ENCODE measurements at places on chromosomes 6 and 20.

- no peak for DNase-seq
Measured at GRCh38 chr6:158068893-158069799, 87.5 kb downstream of the SYNJ2 start.

DNA sequence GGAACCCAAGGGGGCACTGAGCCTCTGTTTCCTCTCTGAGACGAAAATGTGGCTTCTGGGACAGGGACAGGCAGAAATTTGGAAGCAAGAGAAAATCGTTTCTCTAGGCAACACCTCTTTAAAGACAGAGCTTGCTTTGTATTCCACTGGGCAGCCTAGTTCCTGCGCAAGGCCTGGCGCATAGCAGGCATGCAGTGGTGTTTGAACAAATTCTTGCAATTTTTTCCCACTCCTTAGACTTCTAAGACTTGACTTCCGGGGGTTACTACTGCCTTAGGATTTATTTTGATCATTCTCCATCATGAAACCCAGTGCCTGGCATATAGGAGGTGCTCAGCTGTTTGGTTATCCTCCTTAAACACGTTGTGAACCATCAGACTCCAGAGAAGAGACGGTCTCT is 249.0 kb upstream of the KCNG1 start:
- no peak for DNase-seq

DNA sequence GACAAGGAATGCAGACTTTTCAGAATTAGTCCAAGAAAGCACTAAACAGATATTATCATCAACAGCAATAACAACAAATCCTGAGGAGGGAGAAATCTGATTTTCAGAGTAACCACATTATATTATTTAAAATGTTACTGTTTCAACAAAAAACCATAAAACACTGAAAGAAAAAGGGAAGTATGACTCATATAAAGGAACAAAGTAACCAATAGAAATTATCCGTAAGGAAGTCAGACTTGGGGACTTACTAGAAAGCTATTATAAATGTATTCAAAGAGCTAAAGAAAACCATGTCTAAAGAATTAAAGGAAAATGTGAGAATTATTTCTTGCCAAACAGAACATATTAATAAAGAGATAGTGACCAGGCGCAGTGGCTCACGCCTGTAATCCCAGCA is 98.1 kb downstream of the MYLK4 start:
- DNase-seq, result peak; percentile 6

GRCh38 chr6:158644231-158645063 is at the start of gene DYNLT1:
Gene DYNLT1, minus strand, starts transcription at chr6:158644743. Its CDS starts 35 bp downstream, at chr6:158644708.
- DNase-seq, result peak; percentile 66

GRCh38 chr6:107125771-107126170 is 10.5 kb upstream of the BEND3 start:
- DNase-seq, result no peak

DNA sequence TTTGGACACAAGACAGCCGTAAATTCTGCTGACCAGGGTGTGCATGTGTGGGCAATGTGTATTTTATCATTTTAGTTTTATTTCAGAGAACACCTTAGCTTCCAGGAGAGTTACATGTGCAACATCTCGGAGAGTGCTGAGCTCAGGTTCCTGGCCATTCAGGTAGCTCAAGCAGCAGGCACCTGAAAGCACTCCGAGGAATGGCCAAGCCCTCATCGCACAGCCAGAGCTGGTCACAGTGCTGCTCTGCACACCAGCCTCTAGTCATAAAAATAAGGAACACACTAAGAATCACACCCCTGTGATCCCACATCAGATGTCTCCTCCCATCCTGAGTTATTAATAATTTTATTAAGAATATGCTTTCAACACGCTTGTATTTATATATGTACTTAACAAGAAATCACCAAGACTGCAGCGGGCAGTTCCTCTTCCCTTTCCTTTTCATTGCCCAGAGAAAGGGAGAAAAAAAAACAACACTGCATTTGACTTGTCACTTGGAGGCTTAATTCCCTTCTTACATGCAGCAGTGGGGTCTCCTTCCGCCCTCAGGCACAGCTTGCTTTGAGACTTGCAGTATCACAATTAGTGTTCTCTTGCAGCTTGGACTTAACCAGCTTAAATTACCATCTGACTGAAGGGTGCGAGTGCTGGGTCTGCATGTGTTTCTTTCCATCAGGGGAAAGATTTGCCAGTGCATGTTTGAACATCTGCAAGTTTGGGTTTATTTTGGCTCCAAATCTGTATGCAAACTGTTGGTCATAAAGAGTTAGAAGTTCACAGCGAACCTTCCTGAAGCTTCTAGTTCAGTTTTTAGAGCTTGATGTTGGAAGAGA is 36.0 kb upstream of the IRF4 start:
- no peak for DNase-seq

GRCh38 chr20:61531553-61532345 is 279.7 kb downstream of the CDH4 start:
- DNase-seq, result no peak

- DNase-seq, result no peak
Measured at GRCh38 chr20:62984666-62985443, 21.9 kb downstream of the BHLHE23 start.

- no peak for DNase-seq
Measured at GRCh38 chr6:64782877-64783276, 924.1 kb downstream of the EYS start.

DNA sequence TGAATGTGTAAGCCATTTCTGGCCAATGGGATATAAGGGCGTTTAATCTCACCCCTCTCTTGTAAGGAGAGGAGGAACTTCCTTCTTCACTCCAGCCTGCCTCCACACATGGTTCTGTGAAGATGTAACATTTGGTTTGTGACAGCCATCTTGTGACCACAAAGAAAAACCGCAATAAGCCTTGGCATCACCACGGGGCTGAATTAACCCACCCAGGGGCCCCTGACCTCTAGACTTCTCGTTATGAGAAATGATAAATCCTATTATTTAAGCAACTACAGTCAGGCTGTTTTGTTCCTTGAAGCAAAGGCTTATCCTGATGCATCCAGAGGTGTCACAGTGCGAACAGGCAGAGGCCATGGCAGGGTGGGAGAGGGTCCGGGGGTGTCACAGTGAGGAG is 139.7 kb downstream of the CDC5L start:
- DNase-seq, result peak; percentile 63

GRCh38 chr6:140001005-140001404 is 626.6 kb upstream of the CITED2 start:
- no peak for DNase-seq

GRCh38 chr6:95572098-95572497 is 5.2 kb upstream of the MANEA start:
- DNase-seq, result peak; percentile 81

DNA sequence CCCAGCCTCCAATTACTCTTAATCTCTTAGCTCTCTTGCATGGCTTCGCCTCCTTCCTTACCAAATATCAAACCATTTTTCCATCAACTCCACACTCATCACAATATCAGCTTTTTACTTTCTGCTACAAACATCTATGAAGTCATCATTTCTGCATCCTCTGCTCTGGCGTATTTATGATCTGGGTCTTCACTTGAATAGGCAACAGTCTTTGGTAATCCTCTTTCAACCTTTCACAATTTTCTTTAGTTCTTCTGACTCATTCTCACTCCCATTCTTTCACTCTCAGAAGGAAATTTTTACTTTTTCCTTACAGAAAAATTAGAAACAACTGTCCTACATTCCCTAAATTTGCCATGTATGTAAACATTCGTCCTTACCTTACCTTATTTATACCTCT is 522.4 kb downstream of the HDGFL1 start:
- no peak for DNase-seq

- no peak for DNase-seq
Measured at GRCh38 chr6:109580519-109580918, 97.5 kb upstream of the ZBTB24 start.

DNA sequence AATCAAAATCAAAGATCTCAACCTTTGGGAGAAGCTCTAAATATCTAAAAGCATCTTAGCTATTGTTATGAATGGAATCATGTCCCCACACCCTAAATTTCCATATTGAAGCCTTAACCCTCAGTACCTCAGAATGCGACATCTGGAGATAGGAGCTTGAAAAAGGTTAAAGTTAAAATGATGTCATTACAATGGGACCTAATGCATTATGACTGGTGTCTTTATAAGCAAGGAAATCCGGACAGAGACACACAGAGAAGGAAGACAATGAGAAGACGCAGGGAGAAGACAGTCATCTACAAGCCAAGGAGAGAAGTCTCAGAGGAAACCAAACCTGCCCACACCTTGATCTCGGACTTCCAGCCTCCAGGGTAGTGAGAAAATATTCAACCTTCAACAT is 46.1 kb downstream of the KIF13A start:
- DNase-seq, result no peak

DNA sequence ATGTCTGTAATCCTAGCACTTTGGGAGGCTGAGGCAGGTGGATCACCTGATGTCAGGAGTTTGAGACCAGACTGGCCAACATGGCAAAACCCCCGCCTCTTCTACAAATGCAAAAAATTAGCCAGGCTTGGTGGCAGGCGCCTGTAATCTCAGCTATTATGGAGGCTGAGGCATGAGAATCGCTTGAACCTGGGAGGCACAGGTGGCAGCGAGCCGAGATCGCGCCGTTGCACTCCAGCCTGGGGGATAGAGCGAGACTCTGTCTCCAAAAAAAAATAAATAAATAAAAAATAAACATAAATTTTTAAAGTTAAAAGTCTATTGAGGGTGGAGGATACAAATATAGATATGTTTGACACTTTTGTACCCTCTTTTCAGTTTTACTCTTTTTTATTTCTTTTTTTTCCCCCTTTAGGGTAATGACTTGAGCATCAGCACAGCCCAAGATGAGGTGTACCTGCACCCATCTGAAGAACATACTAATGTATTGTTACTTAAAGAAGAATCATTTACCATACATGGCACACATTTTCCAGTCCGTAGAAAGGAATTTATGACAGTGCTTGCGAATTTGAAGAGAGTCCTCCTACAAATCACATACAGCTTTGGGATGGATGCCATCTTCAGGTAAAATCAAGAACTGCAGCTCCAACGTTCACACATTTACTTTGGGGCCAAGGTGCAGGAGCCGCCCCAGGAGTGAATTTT is 368.9 kb downstream of the LAMA2 start:
- peak; percentile 64 for DNase-seq

DNA sequence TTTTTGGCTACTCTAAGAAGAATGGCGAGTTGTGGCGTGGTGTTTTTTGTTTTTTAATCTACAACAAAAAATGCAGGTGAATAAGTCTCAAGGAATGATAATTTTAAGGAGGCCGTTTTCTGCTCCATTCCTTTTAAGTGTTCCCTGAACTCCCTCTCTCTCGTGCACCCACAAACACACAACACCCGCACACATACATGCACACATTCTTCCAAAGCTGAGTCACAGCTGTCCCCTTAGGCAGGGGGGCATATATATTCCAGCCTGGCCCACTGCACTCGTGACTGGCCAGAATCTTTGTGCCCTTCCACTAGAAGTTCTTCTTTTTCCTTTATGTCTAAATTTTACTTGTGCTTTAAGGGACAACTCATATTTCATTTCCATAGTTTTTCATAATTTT is 405.7 kb downstream of the LMBRD1 start:
- DNase-seq, result no peak

- DNase-seq, result no peak
Measured at GRCh38 chr6:15150207-15150606, 95.7 kb upstream of the JARID2 start.

DNA sequence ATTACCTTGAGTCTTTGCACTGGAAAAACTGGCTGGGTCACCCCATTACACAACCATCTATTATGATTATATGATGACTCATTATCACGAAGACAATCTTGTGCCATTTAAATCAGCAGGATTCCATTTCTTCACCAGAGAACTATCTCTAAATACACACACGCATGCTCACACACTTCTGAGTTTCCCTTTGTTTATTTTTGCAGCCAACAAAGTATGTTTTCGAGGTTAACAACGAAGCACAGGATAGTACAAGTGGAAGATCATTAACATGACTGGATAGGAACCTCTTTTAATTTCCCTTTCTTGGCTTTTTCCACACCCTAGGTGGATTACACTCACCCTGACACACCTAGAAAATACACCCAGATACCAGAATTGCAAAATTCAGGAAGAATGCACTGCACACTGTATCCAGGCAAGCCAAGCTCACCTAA is 18.9 kb downstream of the PERP start:
- DNase-seq, result no peak

DNA sequence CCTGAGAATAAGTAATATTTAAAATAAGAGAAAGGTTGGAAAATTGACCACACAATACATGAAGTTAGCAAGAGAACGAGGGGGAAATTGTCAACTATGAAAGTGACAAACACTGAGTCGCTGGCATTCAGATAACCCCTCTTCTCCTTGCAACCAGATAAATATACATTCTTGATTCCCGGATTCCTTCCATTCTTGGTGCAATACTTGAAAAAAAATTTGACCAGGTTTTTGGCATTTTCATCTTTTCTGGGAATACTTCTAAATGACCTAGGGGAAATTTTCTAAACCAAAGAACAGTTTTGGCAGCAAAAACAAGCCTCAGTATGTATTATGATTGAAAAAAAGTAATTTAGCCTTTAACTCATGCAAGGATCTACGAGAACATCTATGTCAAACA is 164.0 kb downstream of the PDE7B start:
- no peak for DNase-seq

DNA sequence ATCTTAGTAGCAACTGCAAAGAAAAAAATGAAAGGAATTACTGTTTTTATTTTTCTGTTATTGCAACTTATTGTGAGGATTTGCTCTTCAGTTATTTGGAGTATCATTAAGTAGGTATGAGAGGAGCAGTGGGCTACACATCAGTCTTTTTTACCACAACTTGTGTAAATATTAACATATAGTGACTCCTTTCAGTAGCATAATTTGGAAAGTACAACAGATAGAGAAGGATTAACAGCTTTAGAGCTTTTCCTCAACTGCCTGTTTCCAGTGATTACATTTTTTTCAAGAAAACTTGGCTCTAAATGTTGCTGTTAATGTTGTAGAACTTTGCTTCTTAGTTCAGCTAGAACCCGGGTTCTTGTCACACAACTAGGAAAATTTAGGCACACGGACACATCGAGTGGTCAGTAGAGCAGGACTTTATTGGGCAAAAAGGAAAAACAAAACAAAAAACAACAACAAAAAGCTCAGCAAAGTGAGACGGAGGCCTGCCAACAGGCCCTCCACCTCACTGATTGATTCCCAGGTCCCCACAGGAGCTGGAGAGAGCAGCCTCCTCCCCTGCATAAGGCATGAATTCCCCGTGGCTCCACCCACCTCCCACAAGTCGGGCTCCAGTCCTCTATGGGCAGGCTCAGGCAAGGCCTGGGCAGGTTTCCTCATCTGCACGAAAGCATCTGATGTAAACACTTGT is 75.1 kb downstream of the ADGRG6 start:
- DNase-seq, result no peak

GRCh38 chr20:36474563-36474962 is 66.8 kb upstream of the MYL9 start:
- DNase-seq, result no peak

GRCh38 chr6:159602431-159603041 is 90.5 kb downstream of the SOD2 start:
- DNase-seq, result no peak

All from AML-193 (cell line).